ENCODE measurements at places on chromosomes 13 and 19.

GRCh38 chr13:70945506-70945905, 837.3 kb upstream of the KLHL1 start:
- DNase-seq: no peak

GRCh38 chr13:100518394-100519062, 70.1 kb downstream of the GGACT start:
- DNase-seq: no peak

- DNase-seq: peak; percentile 85
Observed at GRCh38 chr19:11587302-11587974, 9.8 kb upstream of the ZNF627 start.

GRCh38 chr19:873084-873483, 13.6 kb downstream of the CFD start:
- peak; percentile 61 for DNase-seq

DNA sequence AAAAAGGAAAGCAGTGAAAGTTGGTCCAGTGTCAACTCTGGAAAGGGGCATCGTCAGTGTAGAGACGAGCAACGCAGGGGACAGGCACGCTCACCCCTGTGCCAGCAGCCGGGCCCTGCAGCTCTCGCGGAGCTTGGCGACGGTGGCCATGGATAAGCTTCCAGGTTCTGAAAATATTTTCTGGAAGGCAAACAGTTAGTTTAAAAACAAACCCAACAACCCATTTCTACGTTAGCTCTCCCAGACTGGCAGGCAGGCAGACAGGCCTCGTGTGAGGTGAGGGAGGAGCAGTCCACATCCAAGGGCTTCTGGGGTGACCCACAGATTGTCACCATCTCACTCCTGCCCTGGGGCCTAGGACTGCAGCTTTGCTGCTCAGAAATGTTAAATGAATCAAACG, 27.4 kb downstream of the LAMP1 start:
- DNase-seq: no peak
